Ovary (tissue), 10 donors: ENCODE measurements at places on chromosomes 6 and 20. TPM values are rescaled to one million over a fixed set of nuclear protein-coding genes. Genes with fewer than 3 reads are reported as not detected.

GRCh38 chr20:496126-496696 lies 33.9 kb upstream of the TBC1D20 start:
- DNase-seq, result no peak

DNA sequence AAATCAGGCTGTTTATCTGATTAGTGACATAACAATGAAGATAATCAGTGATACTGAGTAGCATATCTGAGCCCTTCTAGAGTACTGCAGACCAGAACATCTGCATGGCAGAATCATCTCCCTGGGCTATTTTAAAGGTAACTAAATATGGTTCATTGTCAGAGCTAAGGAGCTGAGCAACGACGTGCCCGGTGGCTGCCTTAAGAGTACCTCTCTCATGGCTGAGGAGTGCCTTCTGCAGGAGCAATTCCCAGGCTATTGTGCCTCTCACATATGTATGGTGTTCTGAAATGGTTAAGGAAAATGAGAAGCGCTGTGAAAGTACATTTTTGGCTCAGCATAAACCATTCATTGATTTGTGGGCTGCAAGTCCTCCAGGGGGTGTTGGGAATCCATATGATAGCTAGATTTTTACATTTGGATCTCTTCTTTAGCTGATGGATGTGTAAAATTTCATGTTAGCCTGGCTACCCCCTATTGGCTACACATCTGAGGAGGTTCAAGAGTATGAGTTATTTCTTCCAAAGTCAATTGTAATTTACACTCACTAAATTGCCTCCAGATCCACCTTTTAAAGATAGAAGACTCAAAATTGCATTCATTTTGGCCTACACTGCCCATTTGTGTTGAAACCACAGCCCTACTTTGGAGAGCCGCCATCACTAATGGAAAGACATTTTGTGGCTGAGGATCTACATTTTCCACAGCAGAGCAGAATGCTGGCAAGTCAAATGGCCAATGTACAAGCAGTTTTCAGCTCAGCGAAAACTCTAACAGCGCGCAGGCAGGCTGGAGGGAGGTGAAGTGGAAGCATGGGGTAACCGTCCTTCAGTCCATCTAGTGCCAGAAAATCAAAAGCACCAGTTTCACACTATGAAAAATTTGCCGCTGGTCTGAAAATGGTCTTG lies 198.0 kb downstream of the SIM1 start:
- DNase-seq, result no peak

DNA sequence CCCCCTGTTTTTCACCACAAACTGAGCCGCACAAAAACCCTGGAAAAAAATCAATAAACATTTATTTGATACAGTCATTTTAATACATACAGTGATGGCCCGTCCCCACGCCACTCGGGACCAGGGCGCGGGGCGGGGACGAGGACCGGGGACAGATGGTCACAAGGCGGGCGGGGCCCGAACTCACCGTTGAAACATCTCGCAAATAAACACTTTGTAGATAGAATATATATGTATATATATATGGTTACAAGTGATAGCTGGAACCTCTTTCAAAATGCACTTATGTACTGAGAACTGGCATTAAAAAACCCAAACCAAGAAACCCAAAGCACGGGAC lies 418 bp upstream of the UCKL1 start:
- DNase-seq, result no peak

DNA sequence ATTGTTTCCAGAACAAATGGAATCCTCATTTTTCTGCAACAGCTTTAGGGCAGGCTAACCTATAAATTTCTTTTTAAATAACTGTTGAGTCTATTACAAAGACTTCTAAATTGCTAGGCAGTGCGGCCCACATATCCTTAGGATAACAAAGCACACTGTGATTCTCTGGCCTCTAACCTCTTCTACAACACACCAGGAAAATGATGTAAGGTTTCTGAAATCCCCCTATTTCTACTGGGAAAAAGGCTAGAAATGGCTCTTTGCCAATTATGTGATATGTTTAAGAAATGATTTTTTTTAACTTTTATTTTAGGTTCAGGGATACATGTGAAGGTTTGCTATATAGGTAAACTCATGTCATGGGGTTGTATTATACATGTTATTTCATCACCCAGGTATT lies 17.3 kb upstream of the NT5E start:
- no peak for DNase-seq

GRCh38 chr6:111147440-111147839 lies 60.1 kb downstream of the SLC16A10 start:
- DNase-seq, result no peak

GRCh38 chr6:37588735-37589108 lies 89.0 kb upstream of the CCDC167 start:
- no peak for DNase-seq

DNA sequence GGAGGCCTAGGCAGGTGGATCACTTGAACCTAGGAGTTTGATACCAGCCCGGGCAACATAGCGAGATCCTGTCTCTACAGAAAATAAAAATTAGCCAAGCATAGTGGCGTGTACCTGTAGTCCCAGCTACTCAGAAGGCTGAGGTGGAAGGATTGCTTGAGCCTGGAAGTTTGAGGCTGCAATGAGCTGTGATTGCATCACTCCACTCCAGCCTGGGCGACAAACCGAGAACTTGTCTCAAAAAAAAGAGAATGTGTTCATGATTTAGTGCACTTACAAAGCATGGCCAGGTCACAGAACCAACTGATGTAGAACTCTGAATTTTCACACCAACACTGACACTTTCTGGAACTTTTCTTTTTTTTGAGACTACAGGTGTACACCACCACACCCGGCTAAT lies 182.7 kb downstream of the ZFP64 start:
- no peak for DNase-seq

GRCh38 chr6:5192135-5192794 lies 68.5 kb downstream of the LYRM4 start:
- DNase-seq, result no peak

Gene TNFRSF21
- total RNA-seq, result 13.5 TPM

Gene SLC32A1
- total RNA-seq, result not detected

Gene AVP
- not detected for total RNA-seq

Gene MYL9
- total RNA-seq, result 716 TPM

Gene SLC44A4
- 7.5 TPM for total RNA-seq

Gene BMP2
- 2.3 TPM for total RNA-seq
